CD4-positive, alpha-beta T cell treated with Interleukin-4 for 4 hours (primary cell): ENCODE measurements at places on chromosomes 1 and 21.

- DNase-seq, result no peak
Observed at GRCh38 chr1:208465786-208466590, 221.8 kb upstream of the PLXNA2 start.

GRCh38 chr1:115299266-115299665 lies 38.8 kb downstream of the NGF start:
- no peak for DNase-seq

- DNase-seq, result no peak
Observed at GRCh38 chr1:197143276-197143675, 3.2 kb downstream of the ASPM start.

- DNase-seq, result no peak
Observed at GRCh38 chr1:226479474-226479873, 69.1 kb upstream of the STUM start.

DNA sequence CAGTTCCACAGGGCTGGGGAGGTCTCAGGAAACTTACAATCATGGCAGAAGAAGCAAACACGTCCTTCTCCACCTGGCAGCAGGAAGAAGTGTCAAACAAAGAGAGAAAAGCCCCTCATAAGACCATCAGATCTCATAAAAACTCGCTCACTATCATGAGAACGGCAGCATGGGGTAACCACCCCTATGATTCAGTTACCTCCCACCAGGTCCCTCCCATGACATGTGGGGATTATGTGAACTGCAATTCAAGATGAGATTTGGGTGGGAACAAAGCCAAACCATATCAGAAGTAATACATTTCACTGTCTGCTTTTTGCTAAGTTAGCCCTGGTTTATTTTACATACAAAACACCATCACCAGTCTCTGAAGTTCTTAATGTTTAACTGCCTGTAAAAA lies 68.5 kb downstream of the RBM11 start:
- DNase-seq, result no peak

DNA sequence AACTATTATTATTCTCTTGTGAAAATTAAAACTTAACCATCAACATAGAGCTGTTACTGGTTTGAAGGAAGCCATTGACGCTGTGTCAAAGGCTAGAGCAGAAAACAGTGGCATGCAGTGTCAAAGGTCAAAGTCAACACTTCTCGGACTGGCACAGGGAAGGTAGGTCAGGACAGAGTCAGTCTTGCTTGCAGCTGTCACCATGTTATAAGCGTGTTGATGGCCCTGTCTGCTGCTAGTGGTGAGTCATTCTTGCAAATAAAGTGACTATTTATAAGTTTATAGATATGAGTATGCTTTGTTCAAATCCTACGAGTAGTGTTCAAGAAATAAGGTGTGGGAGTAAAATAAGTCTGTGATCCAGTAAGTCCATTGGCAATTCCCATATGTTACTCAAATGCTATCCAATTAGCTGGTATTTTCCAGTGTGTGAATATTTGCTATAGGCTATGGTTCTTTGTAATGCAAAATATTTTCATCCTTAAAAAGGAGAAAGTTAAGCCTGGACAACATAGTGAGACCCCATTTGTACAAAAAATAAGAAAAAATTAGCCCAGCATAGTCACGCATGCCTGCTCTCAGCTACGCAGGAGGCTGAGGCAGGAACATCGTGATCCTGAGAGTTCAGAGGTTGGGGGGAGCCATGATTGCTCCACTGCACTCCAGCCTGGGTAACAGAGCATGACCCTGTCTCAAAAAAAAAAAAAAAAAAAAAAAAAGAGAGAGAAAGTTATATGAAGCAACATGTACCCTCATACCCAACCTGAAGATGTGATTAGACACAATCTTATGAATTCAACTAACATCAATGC lies 26.3 kb upstream of the TINAGL1 start:
- DNase-seq, result no peak

GRCh38 chr1:220811695-220812094 lies 25.0 kb downstream of the MTARC1 start:
- no peak for DNase-seq

DNA sequence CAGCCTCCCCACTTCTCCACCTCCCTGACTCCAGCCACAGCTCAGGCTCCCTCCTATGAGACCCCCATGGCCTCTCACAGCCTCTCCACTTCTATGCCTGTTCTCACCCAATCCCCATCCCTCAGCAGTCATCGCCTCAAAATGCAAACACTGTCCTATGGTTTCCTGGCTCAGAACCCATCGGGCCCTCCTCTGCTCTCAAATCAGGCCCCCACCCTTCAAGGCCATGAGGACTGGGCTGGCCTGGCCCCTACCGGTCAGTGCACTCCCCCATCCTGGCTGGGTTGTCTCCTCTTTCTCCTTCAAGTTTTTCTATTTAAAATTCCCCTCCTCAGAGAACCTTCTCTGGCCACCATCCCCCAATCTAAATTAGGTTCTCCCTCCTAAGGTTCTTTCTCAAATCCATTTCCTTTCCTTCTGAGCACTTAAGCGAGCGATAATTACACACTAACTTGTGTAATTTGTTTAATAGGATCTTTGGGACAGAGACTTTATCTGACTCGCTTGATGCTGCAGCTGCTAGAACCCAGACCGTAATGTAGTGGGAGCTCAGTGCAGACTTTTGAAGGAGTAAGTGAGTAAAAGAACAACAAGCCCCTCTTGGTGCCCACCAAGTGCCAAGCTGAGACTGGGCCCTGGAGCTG lies 347.2 kb downstream of the MATN1 start:
- no peak for DNase-seq

DNA sequence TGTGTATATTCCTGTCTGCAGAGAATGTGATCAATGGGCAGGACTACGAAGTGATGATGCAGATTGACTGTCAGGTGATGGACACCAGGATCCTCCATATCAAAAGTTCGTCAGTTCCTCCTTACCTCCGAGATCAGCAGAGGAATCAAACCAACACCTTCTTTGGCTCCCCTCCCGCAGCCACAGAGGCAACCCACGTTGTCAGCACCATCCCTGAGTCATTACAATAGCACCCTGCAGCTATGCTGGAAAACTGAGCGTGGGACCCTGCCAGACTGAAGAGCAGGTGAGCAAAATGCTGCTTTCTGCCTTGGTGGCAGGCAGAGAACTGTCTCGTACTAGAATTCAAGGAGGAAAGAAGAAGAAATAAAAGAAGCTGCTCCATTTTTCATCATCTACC lies 65.2 kb downstream of the OLFML2B start:
- DNase-seq, result no peak

GRCh38 chr1:11059155-11059967 lies 457 bp downstream of the SRM start:
- no peak for DNase-seq

- no peak for DNase-seq
Observed at GRCh38 chr1:102879439-102879993, 228.8 kb downstream of the COL11A1 start.

- DNase-seq, result no peak
Observed at GRCh38 chr1:203055161-203055799, 29.0 kb downstream of the PPFIA4 start.

DNA sequence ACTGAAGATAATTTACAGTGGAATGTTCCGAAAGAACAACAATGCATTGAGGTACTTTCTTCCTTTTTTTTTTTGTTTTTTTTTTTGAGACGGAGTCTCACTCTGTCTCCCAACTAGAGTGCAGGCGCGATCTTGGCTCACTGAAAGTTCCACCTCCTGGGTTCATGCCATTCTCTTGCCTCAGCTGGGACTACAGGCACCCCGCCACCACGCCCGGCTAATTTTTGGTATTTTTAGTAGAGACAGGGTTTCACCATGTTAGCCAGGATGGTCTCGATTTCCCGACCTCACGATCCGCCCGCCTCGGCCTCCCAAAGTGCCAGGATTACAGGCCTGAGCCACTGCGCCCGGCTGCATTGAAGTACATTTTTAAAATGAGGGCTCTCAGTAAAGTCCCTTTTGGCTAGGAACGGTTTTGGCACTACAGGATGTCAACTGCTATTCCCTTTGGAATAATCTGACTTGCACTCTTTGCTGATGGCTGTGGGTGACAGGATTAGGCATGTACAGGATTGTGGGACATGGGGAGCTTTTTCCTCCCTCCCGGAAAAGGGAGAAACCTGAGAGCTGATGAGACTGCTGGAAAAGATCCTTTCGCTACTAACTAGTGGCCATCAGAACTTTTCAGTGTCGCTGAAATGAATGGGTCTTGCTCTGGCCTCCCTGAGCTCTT lies 56.9 kb upstream of the EDEM3 start:
- DNase-seq, result no peak

GRCh38 chr21:17738176-17738953 lies 80.8 kb downstream of the C21orf91 start:
- DNase-seq, result no peak

- DNase-seq, result no peak
Observed at GRCh38 chr1:172761581-172762486, 102.9 kb downstream of the FASLG start.

GRCh38 chr1:14365301-14365988 lies 233.0 kb upstream of the KAZN start:
- no peak for DNase-seq

- no peak for DNase-seq
Observed at GRCh38 chr1:228744356-228744755, 9.1 kb downstream of the RHOU start.

DNA sequence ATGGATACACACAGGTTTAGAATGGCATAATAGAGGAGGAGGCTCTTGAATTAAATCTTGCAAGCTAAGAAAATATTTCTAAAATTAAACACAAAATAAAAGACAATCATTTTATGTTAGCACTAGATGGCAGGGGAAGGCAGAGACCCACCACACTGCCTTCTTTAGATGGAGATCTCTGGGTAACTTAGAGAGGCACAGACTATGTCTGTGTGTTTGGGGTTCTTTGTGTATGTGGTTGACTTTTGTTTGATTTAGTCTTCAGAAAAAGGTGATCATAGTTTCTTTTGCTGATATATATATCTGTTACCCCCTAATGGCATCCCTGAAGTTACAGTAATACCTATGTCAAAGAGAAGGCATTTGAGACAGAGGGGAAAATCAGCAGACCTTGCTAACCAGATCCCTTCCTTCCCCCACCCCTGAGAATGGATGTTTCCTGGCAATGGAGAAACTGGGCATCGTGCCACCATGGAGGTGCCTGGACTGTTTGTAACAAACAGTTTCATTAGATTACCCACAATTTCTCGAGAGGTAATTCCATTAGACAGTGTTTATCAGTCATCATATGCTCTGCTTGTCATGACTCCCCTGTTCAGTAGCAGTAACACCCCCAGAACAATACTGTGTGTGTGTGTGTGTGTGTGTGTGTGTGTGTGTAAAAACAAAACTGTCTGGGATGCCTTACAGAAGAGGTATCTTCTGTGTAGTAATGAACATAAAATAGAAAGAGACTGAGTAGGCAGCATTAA lies 228.3 kb upstream of the DEPDC1 start:
- DNase-seq, result no peak
